Activated CD4-positive, alpha-beta memory T cell treated with anti-CD3 and anti-CD28 coated beads for 36 hours (primary cell): ENCODE measurements at places on chromosomes 7 and 10. TPM values are rescaled to one million over a fixed set of nuclear protein-coding genes. Genes with fewer than 3 reads are reported as not detected.

ODAD2 gene
- not detected for total RNA-seq

GPR15LG gene
- total RNA-seq = not detected

TMEM236 gene
- 0.07 TPM for total RNA-seq

SLC26A5 gene
- total RNA-seq = not detected

- peaks cover 32% of the 10 kb centered on the region for H3K27me3 ChIP-seq
- peaks cover 1% of the 10 kb centered on the region for H3K36me3 ChIP-seq
- peaks cover 10% of the 10 kb centered on the region for H3K4me1 ChIP-seq
- no peak overlapping the region for H3K27ac ChIP-seq
- peak; percentile 10 for DNase-seq
- H3K4me3 ChIP-seq = peak overlapping the region; percentile 35
Measured at GRCh38 chr10:99329554-99330346, 594 bp downstream of the CNNM1 start.

GRCh38 chr10:104323760-104324201 lies 14.5 kb downstream of the ITPRIP start:
- peak overlapping the region; percentile 67 for H3K27ac ChIP-seq
- H3K36me3 ChIP-seq = peaks cover 13% of the 10 kb centered on the region
- peak overlapping the region; percentile 4 for H3K4me3 ChIP-seq
- no peak for DNase-seq
- no peaks in the 10 kb centered on the region for H3K27me3 ChIP-seq

DNA sequence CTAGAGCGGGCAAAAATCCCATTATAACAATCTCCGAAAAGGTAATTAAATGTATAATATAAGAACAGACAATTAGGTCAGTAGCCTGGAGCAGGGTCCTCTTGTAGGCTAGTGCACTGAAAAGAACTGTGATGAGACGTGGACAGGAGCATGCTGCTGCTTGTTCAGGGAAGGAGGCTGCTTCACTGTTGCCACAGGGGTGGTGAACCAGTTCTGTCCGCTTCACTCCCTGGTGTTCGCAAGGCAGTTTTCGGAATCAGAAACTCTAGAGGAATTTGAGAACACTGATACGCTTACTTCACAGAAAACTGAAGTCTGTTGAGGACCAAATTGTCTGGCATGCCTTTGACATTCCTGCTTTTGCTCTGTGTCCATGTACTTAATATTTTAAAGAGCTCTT lies 17.4 kb downstream of the ZNRF2 start:
- no peaks in the 10 kb centered on the region for H3K36me3 ChIP-seq
- H3K27ac ChIP-seq = no peak overlapping the region
- DNase-seq = no peak
- no peak overlapping the region for H3K4me3 ChIP-seq

GRCh38 chr10:61663466-61663865 lies 737 bp downstream of the CABCOCO1 start:
- H3K4me1 ChIP-seq = no peaks in the 10 kb centered on the region
- H3K36me3 ChIP-seq = no peaks in the 10 kb centered on the region
- DNase-seq = no peak
- H3K27ac ChIP-seq = no peak overlapping the region
- H3K4me3 ChIP-seq = no peak overlapping the region

- H3K27me3 ChIP-seq = no peaks in the 10 kb centered on the region
- no peak overlapping the region for H3K4me3 ChIP-seq
- no peaks in the 10 kb centered on the region for H3K36me3 ChIP-seq
- no peak overlapping the region for H3K27ac ChIP-seq
Measured at GRCh38 chr10:15279236-15279635, 91.9 kb downstream of the FAM171A1 start.

DNA sequence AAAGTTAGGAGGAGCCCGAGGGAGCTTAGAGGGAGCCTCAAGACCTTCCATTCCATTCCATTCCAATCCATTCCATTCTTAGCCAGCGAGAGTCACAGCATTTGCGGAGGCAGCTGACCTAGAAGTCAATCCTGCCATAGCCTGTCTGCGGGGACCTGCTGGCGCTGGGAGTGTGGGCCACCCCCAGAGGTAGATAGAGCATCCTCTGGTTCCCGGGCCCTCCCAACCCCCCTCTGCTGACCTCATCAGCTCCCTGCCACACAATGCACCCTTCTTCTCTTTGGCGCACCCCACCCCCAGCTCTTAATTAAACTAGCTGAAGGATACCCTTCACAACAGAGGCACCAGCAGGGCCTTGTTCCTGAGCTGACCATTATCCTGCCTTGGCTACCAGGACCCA lies 152.5 kb upstream of the ZMIZ1 start:
- no peaks in the 10 kb centered on the region for H3K36me3 ChIP-seq
- H3K4me3 ChIP-seq = no peak overlapping the region
- H3K27ac ChIP-seq = no peak overlapping the region
- H3K27me3 ChIP-seq = no peaks in the 10 kb centered on the region
- no peaks in the 10 kb centered on the region for H3K4me1 ChIP-seq
- no peak for DNase-seq

GRCh38 chr7:129168231-129169021 lies 20.0 kb upstream of the SMO start:
- H3K36me3 ChIP-seq = no peaks in the 10 kb centered on the region
- peak overlapping the region; percentile 18 for H3K4me3 ChIP-seq
- peaks cover 15% of the 10 kb centered on the region for H3K4me1 ChIP-seq
- H3K27ac ChIP-seq = no peak overlapping the region
- peaks cover 15% of the 10 kb centered on the region for H3K27me3 ChIP-seq
- DNase-seq = no peak

- H3K4me1 ChIP-seq = peaks cover 23% of the 10 kb centered on the region
- H3K4me3 ChIP-seq = no peak overlapping the region
Measured at GRCh38 chr7:27774717-27775328, 34.9 kb downstream of the TAX1BP1 start.

- H3K27ac ChIP-seq = no peak overlapping the region
- no peak for DNase-seq
- no peaks in the 10 kb centered on the region for H3K27me3 ChIP-seq
Measured at GRCh38 chr7:101912716-101913110, 95.3 kb downstream of the CUX1 start.

DNA sequence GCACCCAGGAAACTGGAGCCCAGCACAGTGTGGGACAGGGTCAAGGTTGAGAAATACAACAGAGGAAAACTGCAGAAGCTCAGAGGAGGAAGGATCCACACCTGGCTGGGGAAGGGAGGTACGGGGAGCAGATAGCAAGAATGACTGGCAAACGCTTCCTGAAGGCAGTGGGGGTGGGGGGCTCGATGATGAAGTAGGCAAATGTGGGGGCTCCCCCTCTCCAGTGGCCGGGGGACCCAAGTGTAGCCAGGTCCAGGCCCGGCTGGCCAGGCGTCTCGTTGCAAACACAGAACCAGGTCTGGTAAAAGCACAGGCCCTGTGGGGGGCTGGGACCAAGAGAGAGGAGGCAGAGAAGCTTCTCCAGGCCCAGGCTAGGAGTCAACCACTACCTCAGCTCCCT lies 7.7 kb downstream of the CHST15 start:
- H3K27ac ChIP-seq = no peak overlapping the region
- no peaks in the 10 kb centered on the region for H3K36me3 ChIP-seq
- no peaks in the 10 kb centered on the region for H3K4me1 ChIP-seq
- peaks cover 19% of the 10 kb centered on the region for H3K27me3 ChIP-seq

DNA sequence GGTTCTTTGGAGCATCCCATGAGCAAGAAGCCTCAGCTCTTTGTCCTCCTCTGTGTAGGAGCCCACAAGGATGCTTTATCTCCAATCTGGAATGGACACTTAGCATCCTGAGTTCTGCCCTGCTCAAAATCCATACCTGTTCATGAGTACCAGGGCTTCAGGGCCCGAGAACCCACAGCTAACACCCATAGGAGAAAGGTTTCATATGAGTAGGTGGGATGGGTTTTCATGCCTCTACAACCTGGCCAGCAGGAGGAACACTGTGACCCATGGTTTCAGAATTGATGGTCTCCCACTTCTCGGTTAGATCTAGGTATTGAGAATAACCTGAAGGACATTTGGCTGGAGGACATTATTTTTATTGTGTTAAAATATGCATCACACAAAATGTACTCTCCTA lies 57.8 kb downstream of the TBXAS1 start:
- no peak overlapping the region for H3K4me3 ChIP-seq
- H3K27me3 ChIP-seq = no peaks in the 10 kb centered on the region
- H3K36me3 ChIP-seq = no peaks in the 10 kb centered on the region
- DNase-seq = no peak

DNA sequence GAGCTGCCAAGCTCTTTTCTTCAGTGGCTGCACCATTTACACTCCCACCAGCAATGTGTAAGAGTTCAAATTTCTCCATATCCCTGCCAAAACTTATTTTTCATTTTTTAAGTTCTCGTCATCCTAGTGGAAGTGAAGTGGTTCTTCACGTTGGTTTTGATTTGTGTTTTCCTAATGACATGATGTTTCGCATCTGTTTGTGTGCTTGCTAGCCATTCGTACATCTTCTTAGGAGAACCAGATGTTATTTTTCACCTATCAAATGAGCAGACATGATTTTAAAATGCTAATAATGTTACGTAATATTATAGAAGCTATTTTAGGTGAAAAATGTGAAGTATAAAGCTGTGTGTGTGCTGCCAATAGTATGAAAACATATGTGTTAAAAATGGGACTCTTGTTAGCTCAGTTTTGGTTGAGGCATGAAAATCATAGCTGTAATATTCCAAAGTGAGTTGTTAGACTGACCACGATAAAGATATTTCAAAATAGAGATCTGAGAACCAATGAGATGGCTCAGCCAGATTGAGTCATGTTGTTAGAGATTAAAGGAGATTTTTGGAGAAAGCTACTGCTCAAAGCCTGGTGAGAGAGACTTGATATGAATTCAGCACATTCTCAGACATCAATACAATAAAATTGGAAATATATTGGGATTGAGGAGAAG lies 25.9 kb upstream of the GALNT11 start:
- H3K27me3 ChIP-seq = peaks cover 22% of the 10 kb centered on the region
- H3K4me3 ChIP-seq = no peak overlapping the region
- H3K27ac ChIP-seq = no peak overlapping the region
- H3K36me3 ChIP-seq = no peaks in the 10 kb centered on the region

GRCh38 chr7:92020636-92021035 lies 80.0 kb downstream of the AKAP9 start:
- DNase-seq = no peak
- no peak overlapping the region for H3K4me3 ChIP-seq
- no peak overlapping the region for H3K27ac ChIP-seq
- peaks cover 19% of the 10 kb centered on the region for H3K36me3 ChIP-seq
- no peaks in the 10 kb centered on the region for H3K27me3 ChIP-seq

DNA sequence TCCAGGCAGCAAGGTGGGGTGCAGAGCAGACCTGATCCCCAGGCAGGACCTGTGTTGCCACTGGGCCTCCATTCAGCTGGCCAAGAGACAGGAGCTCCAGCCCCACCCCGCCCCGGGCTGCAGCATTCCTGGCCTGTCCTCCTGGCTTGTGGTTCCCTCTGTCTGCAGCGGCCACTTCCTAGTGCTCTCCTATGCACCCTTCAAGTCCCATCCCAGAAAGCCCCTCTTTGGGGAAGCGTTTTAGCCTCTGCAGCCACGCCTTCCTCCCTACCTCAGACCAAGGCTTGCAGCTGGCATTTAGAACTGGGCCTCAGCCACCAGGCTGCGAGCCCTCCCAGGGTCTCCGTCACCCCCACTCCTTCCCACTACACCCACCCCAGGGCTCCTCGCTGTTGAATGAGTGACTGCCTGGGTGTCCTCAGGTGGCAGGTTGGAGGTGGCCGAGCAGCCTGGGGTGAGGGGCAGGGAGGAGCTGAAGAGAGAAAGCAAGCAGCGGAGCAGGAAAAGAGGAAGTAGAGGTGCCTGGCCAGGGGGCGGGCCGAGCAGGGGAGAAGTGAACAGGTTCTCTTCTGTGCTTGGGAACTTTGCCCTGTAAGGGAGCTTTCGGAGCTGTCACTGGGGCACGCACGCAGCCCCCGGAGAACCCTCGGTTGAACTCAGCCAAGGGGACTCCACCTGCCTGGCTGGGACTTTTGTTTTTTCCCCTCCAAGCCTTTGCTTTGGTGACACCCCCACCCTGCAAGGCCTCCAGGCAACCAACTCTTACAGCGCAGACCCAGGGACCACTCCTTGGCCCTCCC lies 109.1 kb upstream of the TNRC18 start:
- peaks cover 11% of the 10 kb centered on the region for H3K27me3 ChIP-seq
- peaks cover 24% of the 10 kb centered on the region for H3K4me1 ChIP-seq
- peak overlapping the region; percentile 95 for H3K4me3 ChIP-seq
- peak overlapping the region; percentile 97 for H3K27ac ChIP-seq
- H3K36me3 ChIP-seq = peaks cover 22% of the 10 kb centered on the region
- peak; percentile 74 for DNase-seq

DNA sequence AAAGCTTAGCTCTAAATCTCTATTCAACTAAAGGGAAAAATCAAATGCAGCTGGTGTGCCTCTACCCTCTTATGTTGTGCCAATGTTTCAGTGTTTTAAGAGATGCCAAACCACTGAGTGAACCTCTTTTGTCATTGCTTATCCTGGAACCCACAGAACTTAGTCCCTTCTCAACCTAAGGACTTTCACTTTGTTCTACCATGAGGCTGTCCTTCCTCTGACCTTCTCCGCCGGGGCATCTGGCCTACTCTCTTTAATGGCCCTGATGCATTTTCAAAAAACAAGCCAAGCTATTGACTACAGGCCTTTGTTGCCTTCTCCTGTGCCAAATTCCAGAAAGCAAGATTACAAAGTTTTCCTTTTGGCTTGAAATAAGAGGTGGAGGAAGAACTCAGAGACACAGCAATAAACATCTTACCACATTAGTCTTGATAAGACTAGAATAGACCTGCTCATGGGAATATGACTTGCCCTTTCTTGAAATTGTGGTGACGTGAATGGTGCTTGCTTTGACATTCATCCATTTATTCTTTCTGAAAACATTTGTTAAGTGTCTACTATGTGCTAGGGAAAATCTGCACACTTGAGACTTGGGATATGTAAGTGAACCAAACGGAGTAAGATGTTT lies 253.2 kb upstream of the SMIM30 start:
- H3K4me3 ChIP-seq = no peak overlapping the region
- H3K27ac ChIP-seq = no peak overlapping the region
- H3K4me1 ChIP-seq = no peaks in the 10 kb centered on the region
- H3K36me3 ChIP-seq = no peaks in the 10 kb centered on the region

DNA sequence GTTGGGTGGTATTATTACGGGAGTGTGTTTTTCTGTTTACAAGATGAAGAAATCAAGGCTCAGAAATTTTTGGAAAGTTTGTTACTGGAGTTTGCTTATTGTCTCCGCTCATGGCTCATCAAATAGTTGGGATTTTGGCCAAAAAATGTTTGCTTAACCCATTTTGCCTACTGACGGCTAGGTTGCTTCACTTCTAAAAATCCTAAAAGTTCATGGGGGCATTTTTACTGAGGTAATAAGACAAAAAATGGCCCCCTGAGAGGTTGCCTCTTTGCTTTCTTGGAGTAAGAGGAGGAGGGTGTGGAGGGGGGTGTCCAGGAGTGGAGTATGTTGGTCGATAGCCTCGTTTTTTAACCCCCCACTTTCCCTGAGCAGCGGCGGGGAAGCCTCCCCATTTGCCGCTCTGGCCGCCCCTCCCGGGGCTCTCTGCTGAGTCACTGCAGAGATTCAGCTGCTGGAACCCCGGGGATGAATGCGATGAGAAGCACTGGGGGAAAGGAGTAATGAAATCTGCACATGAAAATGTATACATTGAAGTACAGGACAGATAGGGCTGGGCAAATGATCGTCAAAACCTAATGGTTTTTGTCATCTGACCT lies 1.5 kb downstream of the MEST start:
- peaks cover 37% of the 10 kb centered on the region for H3K27me3 ChIP-seq
- H3K4me1 ChIP-seq = peaks cover 11% of the 10 kb centered on the region
- peaks cover 2% of the 10 kb centered on the region for H3K36me3 ChIP-seq
- DNase-seq = no peak
- no peak overlapping the region for H3K4me3 ChIP-seq
